ENCODE measurements at places on chromosomes 4 and X. TPM values are rescaled to one million over a fixed set of nuclear protein-coding genes. Genes with fewer than 3 reads are reported as not detected.

- no peak for DNase-seq
- no peak overlapping the region for H3K4me3 ChIP-seq
- no peaks in the 10 kb centered on the region for H3K36me3 ChIP-seq
Observed at GRCh38 chrX:78595901-78596502, 63.1 kb downstream of the RTL3 start.

DNA sequence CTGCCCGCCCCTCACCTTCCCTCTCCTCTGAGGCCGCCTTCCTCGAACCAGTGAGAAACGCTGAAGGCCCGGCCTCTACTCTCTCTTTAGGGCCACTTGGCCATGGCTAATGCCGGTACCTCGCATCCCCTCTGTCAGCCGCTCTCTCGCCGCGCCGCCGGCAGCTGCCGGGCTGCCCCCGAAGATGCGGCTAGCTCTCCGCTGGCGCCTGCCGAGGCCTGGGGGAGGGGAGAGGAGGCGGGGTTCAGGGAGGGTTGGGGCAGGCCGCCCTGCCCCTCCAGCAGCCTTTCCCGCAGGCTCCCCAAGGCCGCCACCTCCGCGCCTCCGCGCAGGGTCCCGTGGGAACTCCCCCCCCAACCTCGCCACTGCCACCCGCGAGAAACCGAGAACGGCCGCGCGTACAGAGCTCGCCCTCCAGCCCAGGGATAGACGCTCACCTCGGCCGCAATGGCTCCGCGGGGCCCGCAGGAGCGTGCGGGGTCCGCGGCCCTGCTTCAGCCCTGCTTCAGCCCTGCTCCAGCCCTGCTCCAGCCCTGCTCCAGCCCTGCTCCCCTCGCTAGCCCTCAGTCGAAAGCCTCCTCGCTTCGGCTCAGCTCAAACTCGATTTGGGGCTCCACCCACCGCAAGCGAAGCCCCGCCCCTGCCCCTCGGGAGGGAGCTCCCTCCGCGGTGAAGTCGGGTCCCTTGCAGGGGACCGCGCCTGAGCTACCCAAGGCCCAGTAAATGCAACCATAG lies at the start of gene HUWE1:
HUWE1 (minus strand) TSS at position 569 of the 735 bp plus-strand sequence. CDS start 32,612 bp downstream, outside the sequence.
- no peaks in the 10 kb centered on the region for H3K27me3 ChIP-seq
- no peaks in the 10 kb centered on the region for H3K36me3 ChIP-seq
- peak within 1 kb of the TSS; percentile 62 for H3K4me3 ChIP-seq
- peak within 1 kb of the TSS; percentile 84 for H3K27ac ChIP-seq
- DNase-seq: peak; percentile 62
- no peaks in the 10 kb centered on the region for H3K4me1 ChIP-seq

DNA sequence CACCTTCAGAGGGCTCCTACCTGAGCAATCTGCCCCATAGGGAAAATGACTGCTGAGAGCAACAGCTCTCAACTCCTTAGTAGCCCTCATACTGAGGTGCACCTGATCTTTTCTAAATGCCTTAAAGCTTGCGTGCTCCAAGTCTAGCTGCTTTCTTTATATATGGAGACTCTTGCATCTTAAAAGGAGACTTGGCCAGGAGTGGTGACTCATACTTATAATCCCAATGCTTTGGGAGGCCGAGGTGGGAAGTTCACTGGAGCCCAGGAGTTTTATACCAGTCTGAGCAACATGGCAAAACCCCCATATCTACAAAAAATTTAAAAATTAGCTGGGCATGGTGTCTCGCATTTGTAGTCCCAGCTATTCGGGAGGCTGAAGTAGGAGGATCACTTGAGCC lies 78.1 kb upstream of the TRIM2 start:
- H3K4me1 ChIP-seq: no peaks in the 10 kb centered on the region
- H3K36me3 ChIP-seq: no peaks in the 10 kb centered on the region
- H3K4me3 ChIP-seq: no peak overlapping the region
- DNase-seq: no peak
- H3K27me3 ChIP-seq: no peaks in the 10 kb centered on the region

Gene IBSP
- not detected for total RNA-seq

- DNase-seq: no peak
- peak overlapping the region; percentile 6 for H3K27ac ChIP-seq
- H3K4me3 ChIP-seq: no peak overlapping the region
- peaks cover 40% of the 10 kb centered on the region for H3K4me1 ChIP-seq
Observed at GRCh38 chr4:155693015-155693663, 26.5 kb downstream of the GUCY1A1 start.

Gene TMSB15A
- total RNA-seq: 1.5 TPM

- no peaks in the 10 kb centered on the region for H3K27me3 ChIP-seq
- DNase-seq: no peak
- H3K27ac ChIP-seq: no peak overlapping the region
- H3K4me3 ChIP-seq: no peak overlapping the region
Observed at GRCh38 chr4:166675411-166675810, 558.9 kb downstream of the SPOCK3 start.

Measured in right atrium auricular region (tissue), 2 donors.